ENCODE measurements at places on chromosomes 6 and 20.

GRCh38 chr6:107128175-107128574 is 12.9 kb upstream of the BEND3 start:
- DNase-seq = no peak

DNA sequence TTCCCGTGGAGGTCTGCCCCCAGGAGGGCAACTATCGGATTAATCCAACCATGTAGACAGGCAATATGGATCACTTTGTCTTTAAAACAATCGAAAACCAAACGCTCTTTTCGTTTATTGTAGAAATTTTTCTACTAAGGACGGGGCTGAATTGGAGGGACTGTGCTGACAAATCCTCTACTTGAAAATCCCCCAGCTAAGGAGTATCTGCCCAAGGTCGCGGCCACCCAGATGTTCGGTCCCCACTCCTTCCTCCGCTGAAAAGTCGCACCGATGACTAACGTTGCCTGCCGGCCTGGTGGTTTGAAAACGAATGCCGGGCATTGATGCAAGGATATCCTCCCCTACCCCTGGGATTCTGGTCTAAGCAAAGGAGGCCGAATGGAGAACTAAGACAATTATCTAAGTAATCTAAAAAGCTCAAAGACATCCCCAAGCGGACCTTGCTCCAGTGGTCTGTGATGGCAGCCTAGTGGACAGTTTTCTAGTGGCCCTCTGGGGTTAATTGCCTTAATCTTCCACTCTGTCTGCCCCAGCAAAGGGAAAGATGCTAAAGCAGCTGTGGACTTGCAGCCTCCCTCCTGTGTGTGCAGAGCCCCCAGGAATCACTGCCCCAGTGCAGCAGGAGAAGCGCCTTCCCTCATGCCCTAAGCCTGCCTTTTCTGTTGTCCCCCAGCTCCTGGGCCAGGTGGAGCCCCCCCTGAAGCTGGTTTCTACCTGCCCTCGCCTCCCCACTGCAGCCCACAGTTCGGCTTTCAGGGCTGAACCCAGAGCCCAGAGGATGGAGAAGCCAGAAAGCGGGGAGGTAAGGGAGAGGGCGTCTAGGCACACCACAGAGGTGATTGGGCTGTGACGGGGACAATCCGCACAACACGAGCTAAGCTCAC is 3.6 kb upstream of the FOXC1 start:
- peak; percentile 72 for DNase-seq

DNA sequence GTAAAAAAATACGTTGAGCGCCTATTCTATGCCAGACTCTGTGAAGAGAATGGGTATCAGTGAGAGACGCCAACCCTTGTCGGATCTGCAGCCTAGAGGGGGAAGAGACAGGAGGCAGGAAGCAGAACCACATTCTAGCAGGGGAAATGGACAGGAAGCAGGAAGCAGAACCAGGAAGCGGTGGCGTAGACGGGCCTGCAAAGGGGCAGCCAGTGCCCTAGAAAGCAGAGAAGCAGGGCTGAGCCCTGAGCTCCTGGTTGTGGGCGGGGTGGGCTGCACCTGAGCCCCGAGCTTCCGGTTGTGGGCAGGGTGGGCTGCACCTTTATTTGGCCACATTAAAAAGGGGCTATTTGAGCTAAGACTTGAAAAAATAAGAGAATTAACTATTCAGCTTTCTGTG is 71.9 kb downstream of the FAM120B start:
- DNase-seq = no peak

DNA sequence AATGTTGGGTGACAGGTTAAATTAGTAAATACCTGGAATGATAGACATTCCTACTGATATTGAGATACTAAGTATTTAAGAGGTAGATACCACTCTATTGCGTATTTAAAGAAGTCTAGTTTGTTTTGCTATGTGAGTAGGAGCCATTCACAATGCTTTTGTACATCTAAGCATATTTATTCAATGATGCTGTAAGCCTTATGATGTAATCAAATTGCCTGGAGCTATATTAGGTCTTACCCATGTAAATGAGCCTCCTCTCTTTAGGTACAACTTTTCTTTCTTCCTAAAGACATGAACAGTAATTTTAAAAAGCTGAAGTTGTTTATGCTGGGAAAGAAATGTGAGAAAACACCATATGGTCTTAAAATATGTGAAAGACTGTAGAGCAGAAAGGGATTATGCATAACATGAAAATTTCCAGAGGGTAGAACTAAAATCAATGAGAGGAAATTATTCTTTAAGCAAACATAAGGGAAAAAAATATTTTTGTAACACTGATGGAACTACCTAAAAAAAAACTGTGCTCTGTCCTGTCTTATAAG is 526.7 kb downstream of the EPHA7 start:
- no peak for DNase-seq

DNA sequence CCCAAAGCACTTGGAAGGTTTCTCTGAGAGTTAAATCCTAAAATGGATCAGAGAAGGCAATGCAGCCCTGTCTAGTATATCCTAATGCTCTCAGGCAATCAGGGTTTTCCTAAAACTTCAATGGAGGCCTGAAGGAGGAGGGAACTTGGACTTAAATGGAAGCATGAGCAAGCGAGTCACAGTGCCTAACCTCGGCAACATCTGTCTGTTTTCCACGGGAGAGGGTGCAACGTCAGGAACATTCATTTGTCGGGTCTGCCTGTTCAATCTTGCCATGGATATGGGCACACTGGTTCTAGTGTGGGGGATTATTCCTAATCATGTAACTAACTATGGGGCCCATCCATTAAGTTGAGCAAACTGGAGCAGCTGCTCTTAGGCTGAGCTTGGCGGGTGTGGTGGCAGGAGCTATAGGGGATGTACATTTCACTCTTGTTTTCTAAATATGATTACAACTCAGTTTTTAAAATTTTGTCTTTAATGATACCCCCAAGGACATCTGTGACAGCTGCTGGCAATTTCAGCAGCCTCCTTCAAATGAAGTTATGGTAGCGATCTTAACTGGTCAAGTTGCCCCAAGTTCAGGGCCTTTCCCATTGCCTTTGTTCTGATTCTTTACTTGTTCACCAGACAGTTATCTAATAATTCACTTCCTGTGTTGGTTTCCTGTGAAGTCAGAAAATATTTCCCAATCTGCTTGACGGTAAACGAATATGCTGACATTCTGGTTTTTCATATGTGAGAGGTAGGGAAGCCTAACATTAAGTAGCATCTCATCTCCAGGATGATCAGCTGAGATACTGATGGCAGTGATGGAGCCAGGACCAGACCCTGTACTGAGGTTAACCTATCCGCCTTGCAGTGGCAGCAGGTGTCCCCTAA is 21.6 kb downstream of the DSE start:
- no peak for DNase-seq

DNA sequence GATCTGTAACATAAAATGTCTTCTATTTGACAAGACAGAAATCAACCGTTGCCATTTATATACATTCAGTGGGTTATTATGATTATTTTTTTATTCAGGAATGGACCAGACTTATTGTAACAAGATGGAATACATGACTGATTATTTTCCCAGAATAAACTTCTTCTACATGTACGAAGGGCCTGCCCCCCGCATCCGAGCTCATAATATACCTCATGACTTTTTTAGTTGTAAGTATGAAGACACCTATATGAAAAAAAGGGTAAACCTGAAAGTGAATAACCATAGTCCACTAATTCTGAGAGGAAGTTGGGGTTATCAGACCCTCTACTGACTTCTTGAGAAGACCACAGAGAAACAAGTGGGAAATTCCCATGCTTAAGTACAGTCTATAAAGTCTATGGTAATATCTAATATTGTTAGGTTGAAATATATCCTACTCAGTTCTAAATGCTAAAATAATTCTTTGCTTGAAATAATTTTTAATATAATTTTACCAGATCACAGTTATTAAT is 15.9 kb downstream of the OR2A4 start:
- DNase-seq = no peak

Data from coronary artery (tissue), 2 donors.